ENCODE measurements at places on chromosomes 16 and 17.
A peak's percentile ranks its signal among the peaks of the same experiment; 100 is the strongest.

GRCh38 chr16:85554114-85554888, 58.8 kb upstream of the GSE1 start:
- DNase-seq: peak; percentile 94

- DNase-seq: no peak
Observed at GRCh38 chr17:37671824-37672547, 28.7 kb upstream of the DDX52 start.

DNA sequence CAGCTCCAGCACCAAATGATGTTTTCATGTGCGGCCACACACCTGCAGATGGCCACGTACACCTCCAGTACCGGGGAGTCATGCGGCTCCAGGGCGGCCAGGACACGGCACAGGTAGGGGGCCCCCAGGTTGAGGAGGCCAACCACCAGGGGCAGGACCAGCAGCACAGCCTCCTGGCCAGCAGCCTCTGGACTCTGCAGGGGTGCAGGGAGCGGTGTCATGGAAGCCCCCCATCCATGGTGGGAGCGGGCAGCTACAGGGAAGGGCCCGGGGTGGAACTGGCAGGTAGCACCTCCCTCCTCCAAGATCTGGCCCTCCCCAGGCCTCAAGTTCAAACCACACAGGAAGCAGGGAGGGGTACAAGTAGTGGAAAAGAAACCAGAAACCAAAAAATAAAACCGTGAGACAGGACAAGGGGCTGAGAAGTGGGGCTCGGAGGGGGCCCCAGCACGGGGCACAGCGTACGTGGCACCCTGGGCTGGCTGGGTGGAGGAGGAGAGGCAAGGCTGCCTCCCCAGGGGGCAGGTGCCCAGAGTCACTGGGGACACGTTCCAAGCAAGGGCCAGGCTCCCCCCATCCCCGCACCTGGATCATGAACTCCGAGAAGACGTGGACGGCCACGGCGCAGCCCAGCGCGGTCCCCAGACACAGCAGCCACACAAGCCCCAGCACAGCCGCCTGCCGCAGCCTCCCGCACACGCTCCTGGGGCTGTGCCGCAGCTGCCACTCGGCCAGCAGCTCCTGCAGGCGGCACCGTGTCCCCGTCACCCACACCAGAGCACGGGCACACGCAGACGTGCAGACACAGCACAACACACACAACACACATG, 7.4 kb downstream of the TMC6 start:
- peak; percentile 68 for DNase-seq

DNA sequence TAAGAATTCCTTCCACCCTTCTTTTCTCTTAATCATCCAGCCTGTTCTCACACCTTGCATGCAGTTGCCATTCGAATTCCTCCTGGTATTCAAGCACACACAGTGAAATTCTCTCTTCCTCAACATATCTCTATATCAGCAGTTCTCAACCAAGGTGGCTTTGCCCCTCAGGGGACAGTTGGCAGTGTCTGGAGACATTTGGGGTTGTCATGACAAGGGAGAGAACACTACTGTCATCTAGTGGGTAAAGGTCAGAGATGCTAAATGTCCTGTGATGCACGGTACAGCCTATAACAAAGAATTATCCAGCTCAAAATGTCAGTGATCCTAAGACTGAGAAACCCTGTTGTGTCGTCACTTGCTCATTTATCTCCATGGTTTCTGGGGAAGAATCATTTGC, 94.8 kb upstream of the CPHXL start:
- DNase-seq: no peak

DNA sequence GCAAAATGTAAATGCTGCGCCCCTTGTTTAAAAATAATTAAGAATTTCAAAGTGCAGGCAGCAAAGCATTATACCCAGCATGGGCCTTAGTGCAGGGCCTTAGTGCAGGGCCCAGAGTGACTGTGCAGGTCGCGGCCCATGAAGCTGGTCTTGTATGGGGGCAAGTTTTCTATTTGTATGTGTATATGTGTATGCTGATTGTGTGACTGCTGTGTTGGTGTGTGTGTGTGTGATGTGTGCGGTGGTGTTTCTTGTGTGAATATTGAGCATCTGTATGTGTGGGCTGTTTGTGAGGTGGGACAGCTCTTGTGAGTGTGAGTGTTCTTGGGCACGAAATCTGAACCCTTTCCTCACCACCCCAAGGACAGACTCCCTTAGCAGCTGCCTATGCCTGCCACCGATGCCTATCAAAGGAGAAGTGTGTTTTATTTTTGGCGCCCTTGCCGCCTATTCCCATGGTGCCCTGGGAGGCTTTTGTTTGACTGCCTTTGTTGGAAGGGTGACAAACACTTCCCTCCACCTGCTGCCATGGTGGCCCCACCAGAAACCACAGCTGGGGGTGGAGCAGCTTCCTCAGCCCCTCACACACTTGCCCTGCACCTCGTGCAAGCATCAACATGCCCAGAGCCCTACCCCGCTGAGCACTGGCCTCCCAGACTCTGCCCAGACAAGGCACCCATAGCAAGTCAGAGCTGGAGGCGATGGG, 18.0 kb downstream of the CCR7 start:
- peak; percentile 92 for DNase-seq

GRCh38 chr17:80820331-80820730, 171.3 kb upstream of the CHMP6 start:
- no peak for DNase-seq

DNA sequence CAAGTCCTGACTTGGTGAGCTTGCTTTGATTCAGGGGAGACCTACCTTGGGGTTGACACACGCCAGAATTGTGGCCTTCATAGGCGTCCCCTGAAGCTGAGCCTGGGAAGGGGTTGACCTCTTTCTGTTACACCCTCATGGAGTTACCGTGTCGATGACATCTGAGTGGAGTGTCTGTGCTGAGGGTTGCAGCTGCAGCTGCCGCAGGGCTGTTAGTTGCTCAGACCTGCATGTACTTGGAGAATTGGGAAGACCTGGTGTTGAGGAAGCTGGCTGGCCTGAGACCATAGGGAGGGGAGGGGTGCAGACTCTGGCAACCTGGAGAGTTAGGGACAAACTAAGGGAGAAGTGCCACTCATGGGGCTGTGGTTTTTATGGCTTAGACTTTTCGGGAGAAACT, 9.6 kb downstream of the GSE1 start:
- no peak for DNase-seq

DNA sequence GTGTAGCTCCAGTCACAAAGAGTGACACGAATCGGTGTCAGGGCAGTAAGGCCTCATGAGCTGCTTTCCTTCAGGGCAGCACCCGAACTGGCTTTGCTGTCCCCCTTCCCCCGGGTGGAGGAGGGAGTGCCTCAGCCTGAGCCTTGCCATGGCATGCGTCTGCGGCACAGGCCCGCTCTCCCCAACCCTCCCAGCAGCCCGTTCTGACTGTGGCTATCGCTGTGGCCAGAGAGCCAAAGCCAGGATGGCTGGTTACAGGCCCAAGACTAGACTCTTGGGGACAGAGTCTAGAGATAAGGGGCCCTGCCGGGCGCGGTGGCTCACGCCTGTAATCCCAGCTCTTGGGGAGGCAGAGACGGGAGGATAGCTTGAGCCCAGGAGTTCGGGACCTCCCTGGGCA, 25.9 kb downstream of the CLUH start:
- no peak for DNase-seq

DNA sequence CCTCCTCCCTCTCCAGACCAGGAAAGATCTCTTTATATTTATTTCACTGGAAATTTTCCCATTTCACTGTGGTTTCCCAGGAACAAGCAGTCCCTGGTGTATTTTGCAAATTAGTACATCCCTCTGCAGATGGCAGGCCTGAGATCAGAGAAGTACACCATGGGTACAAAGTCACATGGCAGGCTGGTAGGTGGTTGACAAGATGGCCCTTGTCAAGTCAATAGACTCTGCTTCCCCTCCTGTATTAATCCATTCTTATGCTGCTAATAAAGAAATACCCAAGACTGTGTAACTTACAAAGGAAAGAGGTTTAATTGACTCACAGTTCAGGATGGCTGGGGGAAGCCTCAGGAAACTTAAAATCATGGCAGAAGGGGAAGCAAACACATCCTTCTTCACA, 51.6 kb upstream of the KSR1 start:
- no peak for DNase-seq

DNA sequence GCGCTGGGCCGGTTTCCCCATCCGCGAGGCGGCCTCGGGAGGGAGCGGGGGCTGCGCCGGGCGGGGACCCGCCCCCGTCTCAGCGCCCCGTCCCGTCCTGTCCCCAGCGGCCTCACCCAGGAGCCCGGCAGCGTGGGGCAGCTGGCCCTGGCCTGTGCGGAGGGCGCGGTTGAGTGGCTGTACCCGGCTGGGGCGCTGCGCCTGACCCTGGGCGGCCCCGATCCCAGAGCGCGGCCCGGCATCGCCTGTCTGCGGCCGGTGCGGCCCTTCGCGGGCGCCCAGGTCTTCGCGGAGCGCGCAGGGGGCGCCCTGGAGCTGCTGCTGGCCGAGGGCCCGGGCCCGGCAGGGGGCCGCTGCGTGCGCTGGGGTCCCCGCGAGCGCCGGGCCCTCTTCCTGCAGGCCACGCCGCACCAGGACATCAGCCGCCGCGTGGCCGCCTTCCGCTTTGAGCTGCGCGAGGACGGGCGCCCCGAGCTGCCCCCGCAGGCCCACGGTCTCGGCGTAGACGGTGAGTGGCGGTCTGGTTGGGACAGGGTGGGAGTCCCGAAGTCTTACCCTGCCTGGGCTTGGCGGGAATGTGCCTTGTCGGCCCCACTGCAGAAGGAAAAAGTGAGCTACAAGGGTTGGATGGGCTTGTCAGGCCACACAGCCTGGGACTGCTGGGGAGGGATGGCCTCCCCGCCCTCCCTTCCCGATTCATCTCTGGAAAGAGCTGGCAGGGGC, 720 bp downstream of the METRN start:
- DNase-seq: no peak

GRCh38 chr16:65323655-65324237, 201.9 kb upstream of the CDH11 start:
- DNase-seq: no peak

- no peak for DNase-seq
Observed at GRCh38 chr16:57998992-57999365, 1.5 kb downstream of the ZNF319 start.

DNA sequence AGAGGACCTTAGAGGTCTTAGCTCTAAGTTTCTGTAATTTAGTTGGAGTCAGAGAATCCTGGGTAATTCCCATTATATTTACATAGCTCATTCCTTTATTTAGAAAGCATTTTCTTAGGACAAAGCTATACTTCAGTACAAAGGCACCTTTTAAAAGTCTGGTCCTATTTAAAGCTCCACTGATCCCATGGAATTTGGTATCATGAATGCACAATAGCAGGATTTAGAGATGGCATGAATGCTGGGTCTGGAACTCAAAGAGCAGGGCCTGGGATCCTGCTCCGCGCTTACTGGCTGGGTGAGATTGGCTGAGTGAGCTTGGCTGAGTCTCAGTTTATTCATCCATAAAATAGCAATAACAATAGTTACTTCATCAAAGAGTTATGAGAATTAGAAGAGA, 4.8 kb downstream of the KRT23 start:
- no peak for DNase-seq

GRCh38 chr17:17416007-17416399, 60.8 kb upstream of the MED9 start:
- DNase-seq: peak; percentile 93

- DNase-seq: no peak
Observed at GRCh38 chr17:61498042-61498994, 46.1 kb downstream of the TBX4 start.

- DNase-seq: peak; percentile 85
Observed at GRCh38 chr17:66399441-66399840, 97.0 kb downstream of the PRKCA start.

- DNase-seq: no peak
Observed at GRCh38 chr16:70758786-70759185, 42.2 kb downstream of the VAC14 start.

DNA sequence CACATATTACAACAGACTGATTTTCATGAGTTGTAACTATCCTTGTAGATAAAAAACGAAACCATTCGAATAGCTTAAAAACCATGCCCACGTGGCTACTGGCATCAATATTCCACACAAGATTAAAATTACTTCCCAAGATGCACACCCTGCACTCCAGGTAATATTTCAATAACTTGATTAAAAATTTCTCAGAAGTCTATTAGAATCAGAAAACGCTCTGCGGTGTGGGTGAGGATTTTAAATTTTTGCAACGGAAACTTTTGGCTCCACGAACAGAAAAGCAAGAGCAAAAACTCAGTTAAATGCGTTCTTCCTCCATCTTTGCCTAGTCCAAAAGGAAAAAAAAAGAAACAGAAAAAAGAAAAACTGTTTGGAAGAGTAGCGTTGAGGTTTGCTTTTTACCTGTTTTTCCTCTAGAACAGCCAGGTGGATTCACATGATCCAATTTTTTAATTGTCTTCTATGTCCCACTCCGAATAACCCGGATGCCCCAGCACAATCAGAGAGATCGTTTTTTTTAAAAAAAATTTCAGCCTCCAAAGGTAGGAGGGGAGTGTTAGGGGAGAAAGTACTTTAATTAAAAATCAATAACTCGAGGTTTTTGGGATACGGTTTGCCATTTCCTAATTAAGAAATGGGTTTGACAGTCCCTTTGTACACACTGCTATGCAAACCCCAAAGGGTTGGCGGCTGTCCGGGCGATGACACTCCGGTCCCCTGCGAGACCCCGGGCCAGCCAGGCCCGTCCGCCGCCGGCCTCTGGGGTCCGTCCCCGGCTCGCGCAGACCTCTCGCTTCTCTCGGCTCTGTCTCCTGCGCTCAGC, 708 bp upstream of the NFAT5 start:
- no peak for DNase-seq

GRCh38 chr16:58548378-58548777, 33.1 kb downstream of the SETD6 start:
- DNase-seq: no peak

DNA sequence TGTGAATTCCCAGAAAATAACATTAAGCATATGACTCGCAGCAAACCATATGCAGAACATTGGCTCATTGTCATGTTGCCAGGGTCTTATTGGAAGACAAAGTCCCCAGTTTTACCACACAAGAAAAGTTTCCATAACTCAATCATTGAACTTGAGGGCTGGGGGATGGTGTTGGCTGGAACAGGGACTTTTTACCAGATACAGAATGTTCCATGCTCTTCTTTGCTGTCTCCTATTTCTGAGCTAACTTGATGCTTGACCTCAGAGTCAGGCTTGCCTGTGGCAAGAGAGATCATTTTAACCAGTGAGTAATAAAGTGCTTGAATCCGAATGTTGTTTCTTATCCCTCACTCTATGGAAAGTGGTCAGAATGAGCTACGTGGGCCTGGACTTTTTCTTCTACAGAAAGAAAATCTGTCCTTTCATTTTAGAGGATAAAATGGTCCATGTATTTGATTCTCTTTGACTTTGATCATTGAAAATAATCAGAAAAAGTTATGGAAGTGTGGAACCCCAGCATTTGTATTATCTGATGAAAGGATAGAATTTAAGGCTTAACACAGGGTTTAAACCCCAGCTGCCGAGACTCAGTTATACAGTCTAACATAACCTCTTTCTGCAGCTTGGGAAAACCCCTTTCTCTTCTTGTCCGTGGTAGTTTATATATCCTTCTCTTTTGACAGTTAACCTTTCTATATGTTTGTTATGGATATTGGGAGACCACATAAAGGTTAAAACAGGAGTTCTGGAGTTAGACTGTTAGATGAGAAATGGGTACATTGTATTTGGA, 67.0 kb downstream of the TUBD1 start:
- no peak for DNase-seq

DNA sequence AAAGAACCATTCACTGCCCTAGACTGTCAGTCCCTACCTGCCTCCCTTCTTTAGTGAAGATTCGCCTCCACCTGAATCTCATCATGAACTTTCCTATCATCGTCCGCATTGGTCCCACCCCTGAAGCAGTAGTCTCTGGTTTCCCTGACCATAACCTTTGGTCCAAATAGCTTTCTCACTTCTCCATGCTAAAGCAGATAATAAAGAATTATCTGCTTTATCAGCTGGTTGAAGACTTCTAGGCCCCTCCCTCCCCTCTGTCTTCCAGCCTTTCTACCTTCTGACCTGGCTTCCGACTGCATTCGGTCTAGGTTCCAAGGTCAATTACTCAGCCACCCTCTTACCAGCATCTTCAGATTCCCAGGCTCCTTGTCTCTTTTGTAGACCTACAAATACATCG, 650.9 kb downstream of the HS3ST4 start:
- DNase-seq: no peak

All from Jurkat, Clone E6-1 (cell line).